ENCODE measurements at places on chromosomes 13 and 19.
A peak's percentile ranks its signal among the peaks of the same experiment; 100 is the strongest.

- DNase-seq: no peak
Observed at GRCh38 chr13:48296528-48296927, 7.0 kb upstream of the RB1 start.

DNA sequence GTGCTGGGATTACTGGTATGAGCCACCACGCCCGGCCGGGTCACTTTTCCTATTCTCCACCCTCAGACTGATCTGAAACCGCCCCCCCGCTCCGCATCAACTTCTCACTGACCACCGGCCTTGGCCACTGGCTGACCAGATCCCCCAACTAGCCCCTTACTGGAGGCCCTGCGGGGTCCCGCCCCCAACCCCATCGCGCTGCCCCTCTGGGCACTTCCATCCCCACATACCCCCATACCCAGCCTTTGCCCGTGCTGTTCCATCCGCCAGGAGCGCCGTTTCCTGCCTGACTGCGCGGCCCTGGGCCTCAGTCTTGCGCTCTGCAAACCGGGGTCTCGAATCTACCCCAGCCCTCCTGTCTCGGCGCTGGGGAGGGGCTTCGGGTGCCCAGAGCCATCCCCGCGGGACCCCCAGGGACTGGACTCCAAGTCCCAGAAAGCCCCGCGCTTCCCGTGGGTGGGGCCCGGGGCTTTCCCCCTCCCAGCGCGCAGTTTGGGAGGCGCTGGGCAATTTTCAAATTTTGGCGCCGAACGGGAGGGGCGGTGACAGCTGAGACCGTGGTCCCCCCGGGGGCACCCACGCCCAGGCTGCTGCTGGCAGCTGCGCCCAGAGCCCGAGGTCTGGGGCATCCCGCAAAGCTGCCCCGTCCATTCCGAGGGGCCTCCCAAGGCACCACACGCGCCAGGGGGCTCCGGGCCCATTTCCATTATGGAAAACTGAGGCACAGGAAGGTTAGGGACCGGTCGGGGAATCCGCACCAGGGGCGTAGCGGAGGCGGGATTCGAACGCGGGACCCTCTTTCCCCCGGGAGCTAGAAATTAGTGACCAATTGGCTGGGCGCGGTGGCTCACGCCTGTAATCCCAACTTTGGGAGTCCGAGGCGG, 5.2 kb upstream of the LMNB2 start:
- DNase-seq: peak; percentile 73

DNA sequence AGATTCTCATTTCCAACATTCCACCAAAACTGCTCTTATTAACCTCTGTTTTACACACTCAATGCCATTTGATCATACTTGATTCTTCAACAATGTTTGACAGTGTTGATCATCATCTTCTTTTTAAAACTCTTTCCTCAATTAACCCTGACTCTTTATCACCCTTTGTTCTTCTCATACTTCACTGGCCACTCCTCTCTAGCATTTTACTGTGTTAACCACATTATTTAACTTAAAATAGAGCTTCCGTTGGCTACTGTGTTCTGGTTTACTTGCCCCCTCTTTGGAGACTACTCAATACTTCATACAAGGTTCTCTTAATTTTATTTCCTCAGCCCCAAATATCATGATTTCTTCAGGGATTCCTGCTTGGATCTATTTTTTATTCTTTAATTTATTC, 121.1 kb upstream of the SPRY2 start:
- no peak for DNase-seq

GRCh38 chr19:11404588-11405222, 14.4 kb downstream of the RGL3 start:
- no peak for DNase-seq

DNA sequence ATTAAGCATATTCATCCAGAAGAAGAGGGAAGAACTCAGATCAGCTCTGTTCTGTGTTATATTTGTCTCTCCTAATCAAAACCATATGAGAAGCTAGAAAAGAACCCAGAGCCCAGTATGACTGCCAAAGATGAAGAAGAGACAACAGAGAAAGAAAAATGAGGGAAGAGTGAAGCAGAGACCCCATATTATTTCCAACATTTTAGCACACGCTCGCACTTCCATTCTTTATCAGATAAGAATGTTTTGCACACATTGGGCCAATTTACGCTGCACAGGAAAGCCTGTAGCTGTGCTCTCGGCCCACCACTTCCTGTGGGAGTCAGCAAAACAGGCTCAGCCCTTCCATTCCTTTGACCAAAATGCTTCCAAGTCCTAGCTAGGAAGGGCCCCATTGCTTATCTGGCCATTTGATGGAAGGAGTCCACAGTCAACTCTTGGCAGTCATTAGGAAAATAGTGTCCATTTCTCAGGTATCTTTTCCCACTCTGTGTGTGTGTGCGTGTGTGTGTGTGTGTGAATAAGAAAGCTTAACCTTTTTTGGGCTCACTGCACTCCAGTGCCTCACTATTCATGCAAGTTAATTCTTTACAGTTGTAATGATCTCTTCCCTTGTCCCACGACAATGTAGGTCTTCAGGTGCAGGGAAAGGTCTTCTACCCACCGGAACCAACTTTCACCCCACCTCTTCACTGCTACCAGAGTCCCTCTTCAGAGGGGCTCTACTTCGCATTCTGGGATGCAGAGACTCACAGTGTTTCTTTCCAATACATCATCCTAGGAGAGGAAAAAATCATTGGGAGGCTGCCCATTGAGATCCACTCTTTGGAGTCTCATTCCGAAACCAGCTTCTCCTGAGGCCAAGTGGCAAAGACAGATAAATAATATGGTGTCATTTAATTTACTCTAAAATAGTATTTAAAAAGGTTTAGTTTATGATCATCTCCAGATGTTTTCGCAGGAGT, 237.5 kb downstream of the COG6 start:
- DNase-seq: peak; percentile 11

- DNase-seq: no peak
Observed at GRCh38 chr19:56692206-56692895, 20.8 kb upstream of the ZNF835 start.

- DNase-seq: no peak
Observed at GRCh38 chr13:85170372-85170771, 628.8 kb downstream of the SLITRK6 start.

- DNase-seq: no peak
Observed at GRCh38 chr19:10418485-10419199, 1.7 kb upstream of the PDE4A start.

GRCh38 chr19:40804783-40805242, 5.8 kb downstream of the EGLN2 start:
- no peak for DNase-seq

- no peak for DNase-seq
Observed at GRCh38 chr13:39370554-39370953, 232.4 kb downstream of the LHFPL6 start.

DNA sequence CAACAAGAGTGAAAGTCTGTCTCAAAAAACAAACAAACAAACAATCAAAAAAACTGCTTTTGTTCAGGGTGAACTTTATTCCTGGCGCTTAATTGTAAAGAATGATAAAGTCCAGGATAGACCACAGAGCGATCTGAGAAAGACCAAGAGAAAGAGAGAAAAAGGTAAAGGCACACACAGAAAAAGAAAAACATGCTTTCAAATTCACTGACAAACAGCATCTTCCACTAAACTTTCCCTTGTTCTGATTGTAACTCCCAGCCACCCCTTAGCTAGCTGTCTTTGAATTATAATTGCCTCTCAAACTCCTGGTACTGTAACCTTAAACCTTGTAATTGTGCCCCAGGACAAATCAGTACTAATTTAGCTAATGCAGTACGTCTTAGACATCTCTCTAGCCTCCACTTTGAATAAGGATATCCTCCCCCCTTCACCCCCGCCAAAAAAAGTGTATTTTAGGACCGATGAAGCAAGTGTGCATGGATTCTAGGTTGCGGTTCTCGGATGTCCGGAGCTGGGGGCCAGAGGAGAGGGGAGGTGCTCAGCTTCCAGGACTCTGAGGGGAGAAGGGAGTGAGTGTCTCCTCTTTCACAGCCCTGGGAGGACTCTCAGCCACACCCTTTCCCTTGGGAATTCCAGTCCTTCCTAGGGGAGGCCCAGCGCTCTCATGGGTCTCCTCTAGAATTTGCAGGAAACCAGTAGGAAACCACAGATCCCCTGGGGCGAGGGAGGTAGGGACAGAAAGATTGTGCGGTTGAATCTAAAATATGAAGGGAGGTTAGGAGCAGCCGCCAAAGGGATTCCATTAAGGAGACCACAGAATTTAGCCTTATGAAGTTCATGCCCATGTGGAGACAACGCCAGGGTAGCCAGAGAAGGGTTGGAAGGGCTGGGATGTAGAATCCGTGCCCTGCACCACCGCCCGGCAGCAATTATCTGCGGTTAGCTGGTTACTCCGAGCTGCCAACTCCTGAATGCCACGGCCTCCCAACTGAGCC, 19.7 kb downstream of the ZNF536 start:
- DNase-seq: no peak

- DNase-seq: no peak
Observed at GRCh38 chr19:15971224-15971780, 22.5 kb downstream of the OR10H4 start.

DNA sequence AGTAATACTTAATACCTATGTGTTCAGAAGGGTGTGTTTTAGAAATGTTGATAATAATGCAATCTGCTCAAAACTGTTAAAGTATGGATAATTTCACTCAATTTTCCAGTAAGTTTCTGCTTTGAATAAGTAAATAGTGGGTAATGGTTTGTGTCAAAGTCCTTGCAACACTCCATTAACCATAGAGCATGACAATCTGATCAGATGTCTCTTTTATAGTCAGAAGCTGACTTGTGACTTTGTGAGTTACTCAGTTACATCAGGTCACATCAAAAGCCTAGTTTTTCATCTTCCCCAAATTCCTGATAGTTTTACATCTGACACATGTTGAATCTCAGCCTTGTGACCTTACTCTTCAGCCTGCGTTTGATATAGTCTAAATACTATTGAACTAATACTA, 338.0 kb downstream of the EFNB2 start:
- DNase-seq: no peak

- peak; percentile 51 for DNase-seq
Observed at GRCh38 chr19:3062165-3063105, at the start of gene TLE5. TSS of gene TLE5 (minus strand) at chr19:3062495. CDS start at chr19:3062200, 295 bp downstream.

GRCh38 chr13:25910991-25911419, 140.8 kb downstream of the SHISA2 start:
- no peak for DNase-seq

- DNase-seq: no peak
Observed at GRCh38 chr13:50514249-50514648, 329.2 kb downstream of the DLEU7 start.

DNA sequence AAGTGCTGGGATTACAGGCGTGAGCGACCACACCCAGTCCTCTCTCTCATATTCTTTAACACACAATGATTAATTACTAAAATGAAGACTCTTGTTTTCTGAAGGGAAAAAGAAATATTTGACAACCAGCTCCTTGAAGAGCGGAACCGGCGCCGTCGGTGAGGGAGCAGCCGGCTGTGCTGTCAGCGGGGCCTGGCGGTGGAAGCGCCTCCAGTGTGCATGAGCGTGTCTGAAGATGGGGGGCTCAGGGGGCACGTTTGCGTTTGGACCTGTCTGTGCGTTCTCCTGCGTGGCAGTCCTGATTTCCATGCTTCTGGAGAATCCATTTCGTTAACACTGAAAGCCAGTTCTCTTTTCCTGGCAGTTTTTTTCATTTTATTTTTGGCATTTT, 7.3 kb upstream of the NDUFS7 start:
- no peak for DNase-seq

DNA sequence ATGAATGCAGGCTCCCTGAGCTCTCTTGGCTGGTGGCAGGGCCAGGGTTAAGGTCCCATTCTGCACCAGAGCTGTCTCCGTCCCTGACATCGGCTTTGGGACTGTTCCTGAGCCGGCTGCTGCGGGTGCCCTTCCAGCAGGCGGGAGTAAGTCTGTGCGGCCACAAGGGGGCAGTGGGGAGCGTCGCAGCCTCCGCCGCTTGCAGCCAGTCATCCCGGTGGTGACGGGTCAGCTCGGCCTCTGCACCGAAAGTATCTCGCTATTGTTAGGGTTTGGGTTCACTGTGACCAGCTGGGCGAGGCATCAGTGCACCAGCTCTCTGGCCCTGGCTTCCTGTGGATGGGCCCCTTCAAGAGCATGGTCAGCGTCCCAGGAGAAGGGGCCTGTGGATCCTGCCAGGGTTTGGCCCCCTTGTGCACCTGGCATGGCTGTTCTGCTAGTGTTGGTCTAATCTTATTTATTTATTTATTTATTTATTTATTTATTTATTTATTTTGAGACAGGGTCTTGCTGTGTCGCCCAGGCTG, 15.1 kb downstream of the NDUFB7 start:
- peak; percentile 70 for DNase-seq

DNA sequence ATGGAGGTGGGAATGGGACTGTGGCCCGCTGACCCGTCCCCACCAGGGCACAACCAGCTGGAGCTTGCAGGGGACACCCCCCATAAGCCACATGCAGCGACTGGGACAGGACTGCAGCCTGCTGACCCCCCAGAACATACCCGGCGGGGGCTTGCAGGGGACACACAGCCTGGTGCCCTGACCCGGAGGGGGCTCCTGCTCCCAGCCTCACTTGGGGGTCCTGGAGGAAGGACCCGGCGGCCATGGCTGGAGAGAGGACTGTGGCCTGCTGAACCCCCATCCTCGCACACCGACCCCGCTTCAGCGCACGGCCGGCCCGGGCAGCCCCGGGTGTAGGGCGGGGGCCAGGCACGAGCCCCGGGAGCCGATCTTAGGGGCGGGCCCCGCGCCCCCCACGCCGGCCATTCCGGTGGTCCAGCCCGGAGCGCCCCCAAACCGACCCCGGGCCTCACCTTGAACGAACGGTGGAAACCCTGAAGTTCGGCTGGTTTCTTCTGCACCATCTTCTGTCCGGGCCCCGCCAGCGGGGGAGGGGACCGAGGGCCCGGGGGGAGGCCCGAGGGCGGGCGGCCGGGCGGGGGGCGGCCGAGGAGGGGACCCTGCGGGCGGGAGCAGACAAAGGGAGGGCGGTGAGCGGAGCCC, 574 bp downstream of the MKNK2 start:
- no peak for DNase-seq

DNA sequence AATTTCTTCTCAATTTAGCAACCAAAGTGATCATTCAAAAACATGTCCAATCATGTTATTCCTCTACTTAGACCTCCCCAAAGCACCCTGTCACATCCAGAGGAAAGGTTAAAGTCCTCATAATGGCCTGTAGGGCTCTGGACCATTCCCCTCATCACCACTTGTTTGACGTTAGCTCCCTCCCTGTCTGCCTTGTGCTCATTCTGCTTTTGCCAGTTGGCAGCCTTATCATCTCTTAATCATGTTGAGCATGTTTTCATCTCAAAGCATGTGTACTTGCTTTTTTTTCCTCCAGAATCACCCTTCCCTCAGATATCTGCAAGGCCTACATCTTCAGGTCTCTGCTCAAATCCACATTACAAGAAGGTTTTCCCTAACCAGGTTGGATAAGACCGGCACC, 25.9 kb downstream of the UBAC2 start:
- DNase-seq: no peak

Measured in stimulated activated CD4-positive, alpha-beta T cell treated with anti-CD3 and anti-CD28 coated beads, Interleukin-4, amount 100 ng/mL, for 48 hours (primary cell).